Heart left ventricle (tissue), 16 donors: ENCODE measurements at places on chromosomes 4 and X. TPM values are rescaled to one million over a fixed set of nuclear protein-coding genes. Genes with fewer than 3 reads are reported as not detected.

CT45A1 gene
- not detected for total RNA-seq

NCBP2L gene
- total RNA-seq = not detected

ARSJ gene
- 0.69 TPM for total RNA-seq

MORF4L2 gene
- total RNA-seq = 192 TPM

BLTP1 gene
- 53.9 TPM for total RNA-seq

COL4A5 gene
- total RNA-seq = 12.7 TPM

MGARP gene
- 0.98 TPM for total RNA-seq

SH3RF1 gene
- 8.0 TPM for total RNA-seq

FAM9B gene
- not detected for total RNA-seq

ETDC gene
- not detected for total RNA-seq

KLF3 gene
- total RNA-seq = 19.7 TPM

FAT1 gene
- 79.2 TPM for total RNA-seq

CSN1S1 gene
- total RNA-seq = not detected

POU4F2 gene
- total RNA-seq = not detected

IRAK1 gene
- total RNA-seq = 79.2 TPM

RTL5 gene
- 6.0 TPM for total RNA-seq
